Activated CD4-positive, alpha-beta T cell treated with anti-CD3 and anti-CD28 coated beads, Interleukin-2, amount 50 U/mL, for 4 hours (primary cell): ENCODE measurements at places on chromosomes 1 and 21.

- DNase-seq: peak; percentile 91
These were observed at the start of gene DHX9 for GRCh38 chr1:182839209-182840066. DHX9 (plus strand) TSS chr1:182839347; CDS start chr1:182842567, 3,220 bp downstream.

DNA sequence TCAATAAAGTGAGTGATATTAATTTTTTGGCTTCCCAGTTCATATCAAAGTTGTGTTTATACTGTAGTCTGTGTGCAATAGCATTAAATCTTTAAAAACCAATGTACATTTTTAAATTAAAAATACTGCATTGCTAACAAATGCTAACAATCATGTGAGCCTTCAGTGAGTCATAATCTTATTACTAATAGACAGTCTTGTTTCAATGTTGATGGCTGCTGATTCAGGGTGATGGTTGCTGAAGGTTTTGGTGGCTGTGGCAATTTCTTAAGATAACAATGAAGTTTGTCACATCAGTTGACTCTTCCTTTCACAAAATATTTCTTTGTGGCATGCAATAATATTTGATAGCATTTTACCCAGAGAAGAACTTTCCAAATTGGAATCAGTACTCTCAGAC is 109.0 kb downstream of the ZMYM4 start:
- no peak for DNase-seq

- no peak for DNase-seq
These were observed 238.2 kb upstream of the SGIP1 start for GRCh38 chr1:66295803-66296202.

GRCh38 chr1:115649964-115650363 is 8.2 kb downstream of the VANGL1 start:
- no peak for DNase-seq
